ENCODE measurements at places on chromosomes 2 and 18.

GRCh38 chr2:37838541-37839167, 86.4 kb upstream of the RMDN2 start:
- DNase-seq: no peak

DNA sequence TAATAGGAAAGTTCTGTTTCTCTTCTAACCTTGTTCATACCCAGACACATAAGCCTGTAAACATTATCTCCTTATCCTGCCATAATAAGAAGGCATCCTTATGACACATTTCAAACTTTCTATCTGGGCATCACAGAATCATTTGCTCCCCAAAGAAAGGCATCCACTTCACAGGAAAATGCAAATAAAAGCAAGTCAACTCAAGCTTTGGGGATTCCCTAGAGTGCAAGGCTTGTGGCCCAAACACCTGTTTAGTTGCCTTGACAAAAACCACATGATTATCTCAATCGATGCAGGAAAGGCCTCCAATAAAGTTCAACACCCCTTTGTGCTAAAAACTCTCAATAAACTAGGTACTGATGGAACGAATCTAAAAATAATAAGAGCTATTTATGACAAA, 195.7 kb upstream of the GALNT5 start:
- DNase-seq: no peak

GRCh38 chr2:162025121-162025911, 48.7 kb downstream of the DPP4 start:
- DNase-seq: no peak

DNA sequence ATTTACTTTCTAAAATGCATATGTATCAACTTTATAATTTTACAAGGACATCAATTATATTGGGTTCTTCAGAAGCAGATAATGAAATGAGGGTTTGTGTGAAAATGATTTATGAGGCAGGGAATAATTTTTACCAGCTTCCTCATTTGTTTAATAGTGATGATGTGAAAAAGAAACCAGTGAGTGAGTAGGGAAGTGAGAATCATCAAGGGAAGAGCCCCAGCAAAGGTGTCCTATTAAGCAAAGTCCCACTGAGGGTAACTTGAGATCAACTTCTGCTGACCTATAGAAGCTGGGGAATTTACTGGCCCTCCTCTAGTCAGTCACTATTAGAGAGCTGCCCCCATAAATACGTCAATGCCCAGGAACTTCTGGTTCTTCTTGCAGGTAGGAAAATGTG, 266.8 kb upstream of the LYPD1 start:
- DNase-seq: no peak

DNA sequence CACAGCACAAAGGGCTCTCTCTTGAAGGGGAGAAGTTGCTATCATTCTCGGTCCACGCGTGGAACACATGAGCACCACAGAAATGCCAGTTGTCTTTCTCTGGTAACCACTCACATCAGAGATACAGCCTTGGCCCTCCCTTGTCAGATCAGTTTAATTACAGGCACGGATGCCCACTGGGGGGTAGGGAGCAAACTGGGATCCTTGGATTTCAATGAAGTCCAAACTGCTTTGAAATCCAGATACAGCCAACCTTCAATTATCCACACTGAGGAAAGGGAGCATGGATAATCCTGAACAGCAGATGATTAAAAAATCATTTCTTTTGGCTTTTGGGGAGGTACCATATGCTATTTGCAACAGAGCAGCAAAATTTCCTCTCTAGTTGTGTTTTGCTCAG, 63.7 kb upstream of the DAPL1 start:
- no peak for DNase-seq

- no peak for DNase-seq
Measured at GRCh38 chr2:77363277-77363676, 158.9 kb downstream of the LRRTM4 start.

GRCh38 chr18:65175681-65176080, 575.1 kb upstream of the CDH7 start:
- DNase-seq: no peak

DNA sequence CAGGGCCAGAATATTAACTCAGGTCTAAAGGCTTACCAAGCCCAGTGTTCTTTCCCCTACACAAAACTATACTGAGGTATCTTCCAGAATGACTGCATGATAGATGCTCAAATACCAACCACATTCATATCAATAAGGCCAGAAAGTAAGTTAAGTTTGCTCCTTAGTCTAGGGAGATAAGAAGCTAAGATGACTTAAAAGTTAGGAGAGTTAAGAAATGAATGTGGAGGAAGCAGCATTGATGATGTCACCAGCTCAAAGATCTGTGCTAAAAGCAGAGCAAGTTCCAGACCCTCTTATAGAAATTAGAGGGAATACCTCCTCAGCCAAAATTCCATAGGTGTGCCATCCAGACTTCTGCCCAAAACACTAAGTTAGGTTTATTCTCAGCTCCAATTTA, 6.1 kb downstream of the PPP4R1 start:
- no peak for DNase-seq

GRCh38 chr2:33158482-33159003, 211.8 kb downstream of the LTBP1 start:
- no peak for DNase-seq

Measured in NCI-H1092 treated with DMSO at 0.1 percent for 48 hours (cell line).